CD4-positive, alpha-beta T cell treated with Interleukin-4 for 4 hours (primary cell): ENCODE measurements at places on chromosomes 1 and 21.

DNA sequence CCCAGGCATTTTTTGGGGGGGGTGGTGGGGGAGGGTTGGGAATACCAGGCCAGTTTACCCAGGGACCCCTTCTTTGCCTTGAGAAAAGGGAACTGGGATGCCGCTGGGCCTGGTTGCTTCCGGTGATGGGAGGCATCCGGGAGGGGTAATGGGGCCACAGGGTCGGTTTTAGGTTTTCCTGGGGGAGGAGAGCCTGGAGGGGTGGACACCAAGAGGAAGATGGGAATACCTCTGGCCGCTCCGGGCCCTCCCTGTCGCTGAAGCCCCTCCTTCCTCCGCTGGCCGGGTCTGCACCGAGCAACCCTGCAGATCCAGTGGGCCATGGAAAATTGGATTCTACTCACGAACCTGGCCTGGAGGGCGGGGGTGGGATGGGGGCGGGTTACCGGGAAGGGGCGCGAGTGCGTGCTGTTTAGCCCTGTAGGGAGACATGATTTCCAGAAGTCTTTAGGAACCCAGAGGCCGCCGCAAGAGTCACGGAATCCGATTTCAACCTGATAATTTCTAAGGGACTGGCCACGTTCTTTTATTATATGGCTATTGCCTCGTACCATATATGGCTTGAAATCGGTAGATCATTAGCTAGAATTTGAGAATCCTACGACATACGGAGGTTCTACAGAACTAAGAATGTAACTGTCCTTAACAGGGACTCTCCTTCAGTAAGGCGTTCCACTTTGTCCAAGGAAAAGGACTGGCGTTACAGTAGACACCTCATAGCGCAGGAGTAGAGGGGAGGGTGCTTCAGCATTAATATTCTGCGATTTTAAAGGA is 749 bp downstream of the AKIRIN1 start:
- DNase-seq, result no peak

GRCh38 chr1:108149796-108150467 is 50.2 kb downstream of the SLC25A24 start:
- DNase-seq, result no peak

DNA sequence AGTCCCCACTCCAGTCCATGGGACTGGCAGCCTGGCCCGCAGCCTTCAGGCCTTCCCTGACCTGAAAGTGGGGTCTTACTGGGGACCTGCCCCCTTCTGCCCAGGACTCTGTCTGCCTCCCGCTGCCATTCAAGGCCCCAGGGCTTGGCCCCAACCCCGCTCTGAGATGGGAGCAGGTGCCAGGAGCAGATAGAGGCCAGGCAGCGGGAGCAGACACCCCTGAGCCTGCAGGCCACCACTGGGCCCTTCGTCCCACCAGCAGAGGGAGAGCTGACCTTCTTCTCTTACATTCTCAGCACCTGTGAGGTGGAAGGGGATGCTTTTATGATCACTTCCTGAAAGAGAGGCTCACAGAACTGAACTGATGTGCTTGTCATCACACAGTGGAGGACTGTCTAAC is 62.2 kb upstream of the TINAGL1 start:
- no peak for DNase-seq

- no peak for DNase-seq
Measured at GRCh38 chr1:204650911-204651570, 34.5 kb downstream of the LRRN2 start.

DNA sequence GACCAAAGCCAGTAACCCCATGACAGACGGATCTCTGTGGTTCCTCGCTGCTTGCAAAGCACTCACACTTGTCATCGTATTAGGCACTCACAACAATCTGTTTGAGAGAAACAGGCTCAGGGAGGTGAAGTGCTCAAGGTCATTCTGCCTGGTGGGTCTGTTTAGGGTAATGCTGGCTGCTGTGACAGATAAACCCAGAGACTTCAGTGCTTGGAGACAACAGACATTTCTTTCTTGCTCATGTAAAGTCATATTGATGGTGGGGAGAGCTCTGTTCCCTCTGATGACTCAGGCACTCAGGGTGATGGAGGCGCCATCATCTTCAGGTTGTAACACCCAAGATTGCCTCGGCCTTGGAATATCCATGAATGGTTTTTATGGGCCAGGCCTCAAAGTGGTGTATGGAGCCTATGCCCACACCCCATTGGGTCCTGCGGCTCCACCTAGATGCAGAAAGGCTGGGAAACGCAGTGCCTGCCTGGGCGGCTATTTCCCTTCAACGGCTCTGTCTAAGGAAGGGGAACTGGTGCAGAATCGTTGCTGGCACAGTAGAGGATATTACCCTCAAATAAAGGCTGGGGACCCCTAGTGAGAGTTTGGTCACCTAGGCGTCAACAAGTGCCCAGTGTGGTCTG is 71.6 kb upstream of the SELENON start:
- no peak for DNase-seq

GRCh38 chr1:205600085-205600484 is 31.7 kb downstream of the ELK4 start:
- DNase-seq, result no peak

- DNase-seq, result no peak
Measured at GRCh38 chr1:8200317-8201115, 117.4 kb upstream of the SLC45A1 start.

- no peak for DNase-seq
Measured at GRCh38 chr1:177824508-177824982, 145.3 kb downstream of the SEC16B start.

DNA sequence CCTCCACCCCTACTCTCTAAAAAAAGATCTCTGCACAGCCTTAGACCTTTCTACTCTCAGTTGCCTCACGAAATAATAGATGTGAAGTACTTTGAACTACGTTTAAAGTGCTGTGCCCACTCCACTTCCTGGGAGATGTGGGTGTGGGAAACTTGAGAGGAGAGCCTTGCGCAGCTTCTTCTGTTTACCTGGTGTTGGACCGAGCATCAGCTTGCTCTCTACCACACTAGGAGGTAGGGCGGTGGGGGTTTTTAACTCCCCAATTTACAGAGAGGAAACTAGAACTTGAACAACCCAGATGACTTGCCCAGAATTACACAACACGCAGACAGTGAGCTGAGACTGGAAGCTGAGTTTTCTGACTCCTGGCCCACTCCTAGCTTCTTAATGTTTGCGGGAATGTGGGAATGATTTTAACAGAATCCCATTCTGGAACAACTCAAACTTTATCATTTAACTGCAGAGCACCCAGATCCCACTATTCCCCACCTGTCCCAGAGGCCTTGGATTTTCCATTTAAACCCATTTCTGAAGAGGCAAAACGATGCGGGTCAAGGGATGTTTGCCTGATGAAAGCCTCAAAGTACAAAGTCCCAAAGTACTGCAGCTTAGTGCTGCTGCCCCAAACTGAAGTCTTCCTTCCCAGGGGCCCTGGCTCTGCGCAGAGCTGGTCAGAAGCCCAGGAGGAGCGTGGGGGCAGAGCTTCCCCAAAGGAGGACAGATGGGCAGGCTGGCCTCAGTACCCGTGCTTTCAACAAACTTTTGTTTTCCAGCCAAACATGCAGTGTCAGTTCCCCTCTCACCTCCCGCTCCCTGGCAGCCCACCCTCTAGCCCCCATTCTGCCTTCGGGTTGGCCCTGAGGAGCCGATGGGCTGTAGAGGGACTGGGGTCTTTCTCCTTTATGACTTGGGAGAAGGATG is 19.0 kb downstream of the BTG2 start:
- DNase-seq, result peak; percentile 75

- no peak for DNase-seq
Measured at GRCh38 chr1:101194746-101195145, 42.1 kb upstream of the S1PR1 start.
